ENCODE measurements at places on chromosomes 16 and 17. TPM values are rescaled to one million over a fixed set of nuclear protein-coding genes. Genes with fewer than 3 reads are reported as not detected.
A peak's percentile ranks its signal among the peaks of the same experiment; 100 is the strongest.

The CA5A gene
- not detected for total RNA-seq

DNA sequence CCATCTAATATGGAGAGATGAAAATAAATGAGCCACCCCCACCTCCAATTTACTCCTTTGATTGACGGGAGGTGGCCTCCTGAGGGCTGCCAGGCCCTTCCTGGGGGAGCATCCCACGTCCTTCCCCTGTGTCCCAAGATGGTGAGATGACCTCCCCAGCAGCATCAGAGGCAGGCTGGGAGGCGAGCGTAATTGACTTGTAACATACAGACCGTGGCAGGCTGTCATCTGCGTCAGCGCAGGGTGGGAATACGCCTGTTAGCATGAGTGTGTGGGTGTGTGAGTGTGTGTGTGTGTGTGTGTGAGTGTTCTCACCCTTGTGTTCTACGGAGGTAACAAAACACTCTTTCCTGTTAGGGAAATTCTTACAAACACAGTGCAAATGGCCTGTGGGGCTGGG is 156.9 kb upstream of the CIBAR2 start:
- H3K27ac ChIP-seq, result no peak overlapping the region
- H3K27me3 ChIP-seq, result no peaks in the 10 kb centered on the region
- no peaks in the 10 kb centered on the region for H3K36me3 ChIP-seq
- no peaks in the 10 kb centered on the region for H3K4me1 ChIP-seq

GRCh38 chr17:15377200-15377599 is 35.8 kb upstream of the TEKT3 start:
- no peak for DNase-seq
- H3K4me1 ChIP-seq, result no peaks in the 10 kb centered on the region
- H3K4me3 ChIP-seq, result no peak overlapping the region
- no peak overlapping the region for H3K27ac ChIP-seq
- H3K36me3 ChIP-seq, result no peaks in the 10 kb centered on the region

GRCh38 chr16:23795378-23795777 is 40.4 kb upstream of the PRKCB start:
- H3K36me3 ChIP-seq, result no peaks in the 10 kb centered on the region
- DNase-seq, result no peak
- no peaks in the 10 kb centered on the region for H3K4me1 ChIP-seq
- H3K27me3 ChIP-seq, result peaks cover 8% of the 10 kb centered on the region
- H3K4me3 ChIP-seq, result no peak overlapping the region
- H3K27ac ChIP-seq, result no peak overlapping the region

DNA sequence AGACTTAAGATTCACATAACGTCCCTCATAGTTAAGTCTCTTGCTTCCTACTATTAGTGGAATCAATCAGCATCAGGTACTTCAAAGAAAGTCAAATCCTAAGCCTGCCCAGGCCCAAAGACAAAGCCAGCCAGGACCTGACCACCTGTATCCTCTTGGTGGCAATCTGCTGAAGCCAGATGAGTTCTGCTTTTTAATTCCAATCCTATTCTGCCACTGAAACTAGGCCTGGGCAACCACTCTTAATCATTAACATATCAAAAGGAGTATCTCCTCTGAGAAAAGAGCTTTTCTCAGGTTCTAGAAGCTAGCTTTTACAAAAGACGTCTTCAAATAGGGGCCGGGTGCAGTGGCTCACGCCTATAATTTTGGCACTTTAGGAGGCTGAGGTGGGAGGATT is 15.1 kb upstream of the GLG1 start:
- peaks cover 47% of the 10 kb centered on the region for H3K36me3 ChIP-seq
- no peak overlapping the region for H3K27ac ChIP-seq
- no peak overlapping the region for H3K4me3 ChIP-seq

GRCh38 chr16:86761111-86762031 is 183.0 kb downstream of the FOXL1 start:
- peak; percentile 56 for DNase-seq
- no peak overlapping the region for H3K27ac ChIP-seq
- H3K4me3 ChIP-seq, result no peak overlapping the region
- no peaks in the 10 kb centered on the region for H3K4me1 ChIP-seq
- peaks cover 49% of the 10 kb centered on the region for H3K27me3 ChIP-seq

DNA sequence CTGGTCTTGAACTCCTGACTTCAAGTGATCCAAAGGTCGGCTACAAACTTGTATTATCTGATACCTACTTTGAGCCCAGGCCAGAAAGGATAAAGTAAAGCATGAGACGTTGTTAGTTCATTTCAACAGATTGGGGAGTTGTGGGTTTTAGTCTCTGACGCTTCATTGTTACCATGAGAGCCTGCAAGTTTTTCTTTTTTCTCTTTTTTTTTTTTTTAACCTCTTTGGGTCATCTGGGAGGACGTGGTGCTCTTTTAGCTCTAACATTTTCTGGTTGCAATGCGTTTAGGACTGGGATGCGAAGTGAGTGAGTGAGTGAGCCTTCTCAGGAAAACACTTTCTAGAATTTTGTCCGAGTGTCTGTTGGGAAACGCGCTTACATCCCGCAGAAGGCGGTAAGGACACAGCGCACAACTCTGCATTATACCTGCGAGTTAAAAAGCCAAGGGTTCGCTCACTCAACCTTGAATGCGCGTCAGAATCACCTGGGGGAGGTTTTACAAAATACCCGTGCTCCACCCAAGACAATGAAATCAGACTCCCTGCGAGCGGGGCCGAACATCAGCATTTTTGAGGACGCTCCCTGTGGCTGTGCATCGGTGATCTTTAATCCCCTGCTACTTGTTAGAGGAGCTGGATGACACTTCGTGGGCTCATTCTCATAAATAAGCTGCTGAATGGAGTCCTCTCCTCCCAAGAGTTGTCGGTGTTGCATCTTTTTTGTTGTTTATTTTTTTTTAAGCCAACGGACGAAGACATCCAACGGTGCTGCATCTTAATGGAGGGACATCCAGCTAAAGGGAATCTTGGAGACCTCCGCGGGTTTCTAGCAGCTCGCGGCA is 629 bp upstream of the RNF135 start:
- DNase-seq, result peak; percentile 50
- peaks cover 11% of the 10 kb centered on the region for H3K36me3 ChIP-seq
- peaks cover 14% of the 10 kb centered on the region for H3K27me3 ChIP-seq
- peak overlapping the region; percentile 99 for H3K27ac ChIP-seq
